MV-4-11 (cell line): ENCODE measurements at places on chromosomes 13 and 19.

DNA sequence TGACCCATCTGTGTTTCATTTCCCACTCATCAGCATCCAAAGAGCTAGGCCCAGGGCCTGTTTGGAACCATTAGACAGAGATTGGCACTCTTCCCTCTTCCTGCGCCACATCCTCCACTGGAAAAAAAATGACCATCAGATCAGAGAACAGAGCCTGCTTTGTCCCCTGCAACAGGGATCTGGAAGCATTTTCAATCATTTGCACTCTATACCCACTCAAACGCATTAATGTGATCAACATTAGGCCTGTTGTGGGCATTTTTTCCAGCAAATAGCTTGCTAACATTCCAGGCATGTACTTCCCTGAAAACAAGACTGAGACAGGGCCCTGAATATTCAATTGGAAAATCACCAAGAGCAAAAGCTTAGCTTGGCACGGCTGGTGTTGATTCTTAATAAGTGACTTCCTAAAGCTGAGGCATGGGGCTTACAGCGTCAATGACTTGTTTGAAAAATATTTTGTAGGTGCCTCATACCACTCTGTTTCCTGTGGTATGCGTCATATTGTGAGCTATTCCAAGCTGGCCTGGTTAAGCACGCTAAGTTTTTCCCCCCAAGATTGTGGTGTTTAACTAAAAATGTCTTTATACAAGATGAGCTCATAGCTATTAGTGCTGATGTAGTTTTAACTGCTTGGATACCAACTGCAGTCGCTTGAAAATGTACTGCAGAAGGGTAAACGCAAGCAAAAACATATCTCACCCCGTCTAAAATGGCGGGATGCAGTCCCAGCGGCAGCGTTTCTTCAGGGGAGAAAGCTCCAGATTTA is 404.4 kb downstream of the SPRY2 start:
- no peak for DNase-seq

GRCh38 chr13:77184455-77184854 is 142.4 kb downstream of the MYCBP2 start:
- peak; percentile 77 for DNase-seq

GRCh38 chr13:52158629-52159158 is 703 bp downstream of the NEK3 start:
- DNase-seq, result no peak

DNA sequence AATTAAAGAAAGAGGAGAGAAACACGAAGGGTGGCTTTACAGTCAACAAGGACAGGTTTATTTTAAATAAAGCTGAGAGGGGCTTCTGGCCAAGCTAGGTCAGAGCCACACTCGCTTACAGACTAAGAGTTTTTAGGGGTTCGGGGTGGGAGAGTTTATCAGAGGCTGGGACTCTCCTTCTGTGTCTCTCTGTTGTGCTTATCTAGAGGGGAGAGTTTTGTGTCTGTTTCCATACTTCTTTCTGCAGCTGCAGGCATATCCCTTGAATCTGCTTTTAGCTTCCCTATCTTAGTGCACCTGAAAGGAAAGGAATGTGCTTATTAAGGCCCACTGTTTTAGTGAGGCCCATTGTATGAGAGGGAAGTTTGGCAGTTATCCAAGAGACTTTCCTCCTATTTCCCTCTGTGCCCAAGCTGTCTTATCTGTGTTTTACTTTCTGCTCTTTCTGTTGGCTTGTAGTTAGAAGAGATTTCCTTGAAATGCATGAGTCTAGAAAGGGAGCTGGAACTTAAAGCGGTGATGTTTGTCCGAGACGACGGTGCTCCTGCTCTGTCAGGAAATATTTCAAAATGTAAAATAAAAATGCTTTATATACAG is 275.3 kb downstream of the KCTD12 start:
- DNase-seq, result no peak

GRCh38 chr19:58182577-58182988 is 278 bp upstream of the ZNF274 start:
- DNase-seq, result peak; percentile 92

GRCh38 chr19:46192992-46193650 is 36.4 kb upstream of the IGFL1 start:
- peak; percentile 96 for DNase-seq

- DNase-seq, result peak; percentile 51
Measured at GRCh38 chr13:114054830-114055439, 77.5 kb downstream of the RASA3 start.

- DNase-seq, result no peak
Measured at GRCh38 chr19:11203194-11204075, 6.1 kb upstream of the KANK2 start.

GRCh38 chr13:67100730-67101129 is 129.4 kb downstream of the PCDH9 start:
- DNase-seq, result no peak

GRCh38 chr13:24097064-24097463 is 63.5 kb upstream of the SPATA13 start:
- peak; percentile 83 for DNase-seq

GRCh38 chr19:47157431-47158321 is 27.0 kb downstream of the SAE1 start:
- DNase-seq, result peak; percentile 76

- no peak for DNase-seq
Measured at GRCh38 chr19:53696951-53697350, 65.2 kb downstream of the DPRX start.

DNA sequence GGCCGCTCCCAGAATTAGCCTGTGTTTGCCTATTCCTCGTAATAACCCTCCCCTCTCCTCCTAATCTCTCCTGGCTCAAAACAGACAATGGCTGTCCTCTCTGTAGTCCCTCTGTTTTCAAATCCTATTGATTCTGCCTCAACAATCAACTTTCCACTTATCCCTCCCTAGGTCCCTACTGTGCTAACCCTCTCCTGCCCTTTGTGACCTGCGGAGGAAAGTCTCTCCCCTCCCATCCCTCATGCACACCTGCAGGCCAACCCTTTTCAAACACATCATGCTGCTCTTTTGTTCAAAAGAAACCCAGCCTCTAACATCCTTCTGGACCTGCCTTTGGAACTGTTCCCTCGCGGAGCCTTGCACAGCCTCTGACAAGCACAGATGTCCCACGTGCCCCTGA is 37.3 kb downstream of the CILP2 start:
- DNase-seq, result no peak

DNA sequence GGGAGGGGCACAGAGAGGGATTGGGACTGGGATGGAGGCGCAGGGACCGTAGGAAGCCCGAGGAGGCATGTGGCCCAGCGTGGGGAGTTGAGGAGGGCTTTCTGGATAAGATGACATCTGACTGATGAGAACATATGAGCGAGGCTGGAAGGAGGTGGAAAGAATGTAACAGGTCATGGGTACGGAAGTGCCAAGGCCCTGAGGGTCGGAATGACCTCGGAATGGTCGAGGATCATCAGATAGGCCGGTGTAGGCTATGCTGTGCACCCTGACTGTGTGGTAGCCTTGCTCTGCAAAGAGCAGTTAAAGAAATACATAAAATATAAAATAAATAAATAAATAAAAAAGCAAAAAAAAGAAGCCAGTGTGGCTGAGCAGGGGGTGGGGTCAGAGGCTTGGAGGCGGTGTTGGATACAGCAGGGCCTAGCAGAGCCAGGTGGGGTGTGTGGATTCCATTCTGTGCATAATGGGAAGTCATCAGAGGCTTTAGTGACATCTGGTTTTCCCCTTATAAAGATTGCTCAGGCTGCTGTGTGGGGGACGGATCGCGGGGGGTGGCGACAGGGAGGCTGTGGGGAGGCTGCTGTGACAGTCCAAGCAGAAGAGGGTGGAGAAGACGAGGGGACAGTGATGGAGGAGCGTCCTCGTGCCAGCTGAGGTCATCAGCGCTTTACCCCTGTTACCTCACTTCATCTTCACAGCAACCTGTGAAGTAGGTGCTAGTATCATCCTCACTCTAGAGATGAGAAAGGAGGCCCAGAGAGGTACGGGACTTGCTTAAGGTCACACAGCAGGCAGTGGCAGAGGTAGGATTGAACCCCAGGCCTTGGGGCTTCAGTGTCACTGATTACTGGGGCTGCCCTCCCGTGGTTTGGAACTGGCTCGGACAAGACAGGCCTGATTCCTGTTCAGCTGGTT is 5.0 kb downstream of the PAK4 start:
- DNase-seq, result no peak

DNA sequence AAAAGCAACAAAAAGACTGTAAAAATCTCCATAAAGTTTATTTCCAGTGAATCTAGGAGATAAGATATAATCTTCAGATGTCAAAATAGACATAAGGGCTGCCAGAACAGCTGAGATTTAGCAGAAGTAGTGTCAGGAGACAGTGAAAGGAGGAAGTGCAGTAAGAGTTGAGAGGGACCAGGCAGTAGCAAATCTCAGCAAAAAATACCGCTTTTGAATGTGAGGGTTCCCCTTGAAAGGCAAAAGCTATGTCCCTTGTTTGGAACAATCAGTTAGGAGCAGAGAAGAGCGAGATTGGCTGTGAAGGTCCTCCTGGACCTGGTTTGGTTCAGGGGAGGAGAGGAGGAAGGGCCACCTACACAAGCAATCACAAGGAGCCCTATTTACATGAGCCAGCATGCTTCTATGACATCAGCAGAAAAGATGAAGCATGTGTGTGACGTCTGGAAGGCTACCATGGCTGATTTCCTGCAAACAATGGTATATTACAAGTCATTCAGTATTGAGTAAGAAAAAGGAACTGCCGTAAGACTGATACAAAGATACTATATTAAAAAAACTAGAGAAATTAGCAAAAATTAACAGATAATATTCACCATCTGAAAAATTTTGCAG is 98.9 kb upstream of the SIAH3 start:
- peak; percentile 57 for DNase-seq

- no peak for DNase-seq
Measured at GRCh38 chr13:67217880-67218279, 12.3 kb downstream of the PCDH9 start.

DNA sequence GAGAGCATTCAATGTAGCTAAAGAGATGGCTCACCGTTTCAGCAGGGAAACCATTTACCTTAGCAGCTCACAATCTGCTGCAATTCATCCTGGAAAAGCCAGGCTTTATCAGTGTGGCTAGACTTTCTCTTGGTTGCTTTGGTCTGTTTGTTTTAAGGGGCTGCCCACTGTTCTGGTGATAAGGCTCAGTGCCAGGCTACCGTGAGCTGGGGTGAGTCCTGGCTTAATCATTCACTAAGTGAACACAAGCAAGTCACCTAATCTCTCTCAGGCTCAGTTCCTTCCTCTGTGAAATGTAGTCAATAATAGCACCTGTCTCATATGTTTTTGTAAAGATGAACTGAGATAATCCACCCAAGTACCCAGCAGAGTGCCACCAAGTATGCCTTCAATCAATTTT is 229.0 kb downstream of the TEX29 start:
- DNase-seq, result no peak

- no peak for DNase-seq
Measured at GRCh38 chr19:16397791-16398529, 73.3 kb downstream of the KLF2 start.

- DNase-seq, result no peak
Measured at GRCh38 chr13:75372923-75373841, 108.8 kb downstream of the TBC1D4 start.

- no peak for DNase-seq
Measured at GRCh38 chr13:100625447-100625846, 36.9 kb upstream of the GGACT start.

DNA sequence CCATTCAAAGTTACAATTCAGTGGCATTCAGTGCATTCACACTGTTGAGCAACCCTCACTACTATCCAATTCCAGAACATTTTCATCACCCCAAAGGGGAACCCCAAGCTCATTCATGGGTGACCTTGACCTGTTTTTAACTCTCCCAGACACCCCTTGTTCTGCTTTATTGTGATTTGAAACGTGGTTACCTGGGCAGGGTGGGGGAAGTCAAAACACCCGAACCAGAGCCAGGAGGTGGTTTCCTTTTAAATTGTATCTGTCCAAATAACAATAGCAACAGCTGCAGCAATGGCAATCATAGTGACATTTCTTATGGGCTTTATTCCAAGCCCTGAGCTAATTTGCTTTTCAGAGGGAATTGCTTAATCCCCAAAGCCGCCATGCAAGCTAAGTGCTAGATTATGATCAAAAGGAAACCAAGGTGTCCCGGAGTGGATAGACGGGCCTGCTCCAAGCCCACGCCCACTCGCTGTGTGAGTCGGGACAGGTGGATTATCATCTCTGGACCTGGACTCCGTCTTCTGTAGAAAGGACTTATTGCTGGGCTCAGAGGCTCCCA is 6.1 kb downstream of the PTGIR start:
- peak; percentile 33 for DNase-seq

DNA sequence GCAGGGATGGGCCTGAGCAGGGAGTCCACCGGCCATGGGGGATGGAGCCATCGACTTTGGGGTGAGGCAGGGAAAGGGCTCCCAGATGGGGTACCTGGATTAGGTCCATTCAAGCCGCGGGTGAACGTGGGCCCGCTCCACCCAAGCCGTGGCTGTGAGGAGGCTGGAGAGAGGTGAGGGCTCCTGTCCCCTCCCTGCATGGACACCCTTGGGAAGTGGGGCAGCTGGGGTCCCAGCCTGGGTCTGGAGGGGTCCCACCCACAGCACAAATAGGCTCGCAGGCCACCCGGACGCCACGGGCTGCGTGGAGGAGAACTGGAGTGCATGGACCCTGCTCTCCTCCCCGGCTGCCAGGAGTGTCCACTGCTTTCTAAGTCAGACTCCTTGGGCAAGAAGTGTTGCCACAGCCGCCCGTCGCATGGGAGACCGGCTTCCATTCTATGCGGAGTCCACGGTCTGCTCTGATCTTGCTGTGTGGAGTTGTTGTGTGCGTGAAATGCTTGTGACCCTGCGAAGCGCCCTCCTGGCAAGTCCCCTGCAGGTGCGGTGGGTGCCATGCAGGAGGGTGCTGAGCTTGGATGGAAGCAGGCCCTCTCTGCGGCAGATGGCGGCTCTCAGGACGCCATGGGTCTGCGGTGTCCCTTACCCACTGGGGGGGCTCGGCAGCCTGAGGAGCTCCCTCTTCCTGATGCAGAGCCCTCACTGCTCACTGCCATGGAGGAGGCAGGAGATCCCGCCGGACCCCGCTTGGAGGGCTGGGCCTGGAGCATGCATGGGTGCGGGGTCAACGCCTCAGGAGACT is 2.0 kb downstream of the DAZAP1 start:
- DNase-seq, result no peak

DNA sequence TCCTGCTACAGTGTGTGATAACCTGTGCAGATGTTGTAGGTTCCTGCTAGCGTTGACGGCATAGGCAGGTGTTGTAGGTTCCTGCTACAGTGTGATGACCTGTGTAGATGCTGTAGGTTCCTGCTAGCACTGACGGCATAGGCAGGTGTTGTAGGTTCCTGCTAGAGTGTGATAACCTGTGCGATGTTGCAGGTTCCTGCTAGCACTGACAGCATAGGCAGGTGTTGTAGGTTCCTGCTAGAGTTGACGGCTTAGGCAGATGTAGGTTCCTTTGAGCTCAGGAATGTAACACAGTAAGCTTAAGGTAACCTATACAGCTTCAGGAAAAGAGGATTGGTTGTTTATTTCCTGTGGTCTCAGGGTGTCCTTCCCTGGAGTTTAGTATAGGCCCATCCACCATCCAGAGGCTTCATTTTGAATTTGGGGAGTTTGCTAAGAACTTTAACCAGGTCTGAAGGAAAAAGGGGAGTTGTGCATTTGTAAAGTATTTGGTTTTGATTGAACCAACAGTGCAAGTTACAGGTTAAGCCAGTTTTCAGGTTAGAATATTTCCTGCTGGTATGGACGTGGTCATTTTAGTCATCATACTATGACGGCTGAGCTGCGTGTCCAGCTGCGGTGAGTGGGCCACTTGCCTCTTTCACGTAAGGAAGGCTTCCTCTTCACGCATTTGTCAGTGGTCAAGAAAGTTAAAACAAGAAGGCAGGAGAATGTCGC is 53.8 kb downstream of the ATP11A start:
- no peak for DNase-seq
